Activated T-helper 9 cell treated with anti-CD3 and anti-CD28 coated beads, Interleukin-2, amount 50 U/mL, for 16 hours (primary cell): ENCODE measurements at places on chromosomes 2 and 18.

- DNase-seq, result no peak
These were observed 405.5 kb downstream of the RND3 start for GRCh38 chr2:150081775-150082481.

DNA sequence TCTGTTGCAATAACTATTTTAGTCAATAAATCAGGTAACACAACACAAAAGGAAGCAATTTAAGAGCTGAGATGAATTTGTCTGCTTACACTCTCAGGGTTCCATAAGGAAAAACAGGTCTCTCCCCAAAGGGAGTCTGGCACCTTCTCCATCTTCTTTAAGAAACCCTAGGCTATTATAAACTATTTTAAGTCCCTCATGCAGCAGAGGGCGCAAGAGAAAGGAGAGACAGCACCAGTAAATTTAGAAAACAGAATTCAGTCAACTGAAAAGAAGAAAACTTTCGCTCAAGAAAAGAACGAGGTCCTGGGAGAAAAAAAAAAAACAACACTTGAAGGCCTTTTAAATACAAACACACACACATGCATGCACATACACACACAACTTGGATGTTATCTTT, 19.1 kb downstream of the SULT1C4 start:
- DNase-seq, result no peak

DNA sequence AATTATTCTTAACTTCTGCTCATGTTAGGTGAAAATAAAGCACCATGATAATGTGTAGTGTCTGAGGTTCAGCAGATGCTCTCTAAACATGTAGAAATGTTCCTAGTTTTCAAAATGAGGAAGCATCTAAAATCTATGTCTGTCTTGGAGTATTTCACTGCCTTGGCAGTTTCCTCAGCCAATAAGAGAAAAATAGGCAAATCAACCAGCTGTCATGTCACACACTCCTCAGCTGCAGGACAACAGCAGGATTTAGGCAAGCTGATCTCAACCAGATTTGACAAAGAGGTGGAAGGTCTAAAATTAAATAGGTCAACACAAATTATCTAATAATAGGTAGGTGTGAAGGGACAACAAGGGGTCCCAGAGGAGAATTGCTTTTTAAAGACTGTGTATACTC, 164.1 kb upstream of the BOD1L2 start:
- no peak for DNase-seq

GRCh38 chr2:74675090-74675489, 21.0 kb downstream of the SEMA4F start:
- no peak for DNase-seq

DNA sequence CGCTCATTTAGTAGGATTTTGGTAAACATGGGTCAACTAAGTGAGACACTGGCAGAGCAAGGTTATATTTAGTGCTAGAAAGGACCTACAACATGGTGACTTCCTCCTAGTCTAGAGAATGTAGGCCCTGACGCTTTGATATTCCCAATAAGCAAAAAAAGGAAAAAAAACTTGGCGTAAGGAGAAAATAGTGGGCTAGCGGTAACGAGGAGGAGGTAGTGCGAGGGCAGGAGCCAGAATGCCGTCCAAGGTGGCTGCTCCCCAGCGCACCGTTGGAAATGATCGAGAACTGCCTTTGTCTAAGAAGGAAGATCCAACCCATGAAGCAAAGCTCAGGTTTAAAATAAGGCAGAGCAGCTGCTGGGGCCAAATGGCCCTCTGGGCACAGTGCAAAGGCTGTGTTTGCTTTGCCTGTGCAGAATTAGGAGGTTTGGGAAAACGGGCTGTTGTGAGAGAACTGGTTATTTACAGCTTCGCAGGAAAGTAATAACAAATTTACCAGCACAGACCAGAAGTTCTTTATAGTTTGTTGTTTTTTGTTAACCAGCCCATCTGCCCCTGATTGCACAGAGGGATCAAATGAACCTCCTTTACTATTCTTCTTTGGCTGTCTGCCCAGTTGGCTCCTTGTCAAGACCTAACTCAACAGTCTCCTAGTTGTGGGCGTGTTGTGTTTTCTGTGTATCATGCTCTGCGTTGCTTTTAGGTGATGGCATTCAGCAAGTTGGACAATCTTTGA, 86.6 kb downstream of the ITGB1BP1 start:
- DNase-seq, result no peak

GRCh38 chr2:150247481-150247880, 240.0 kb downstream of the RND3 start:
- no peak for DNase-seq

DNA sequence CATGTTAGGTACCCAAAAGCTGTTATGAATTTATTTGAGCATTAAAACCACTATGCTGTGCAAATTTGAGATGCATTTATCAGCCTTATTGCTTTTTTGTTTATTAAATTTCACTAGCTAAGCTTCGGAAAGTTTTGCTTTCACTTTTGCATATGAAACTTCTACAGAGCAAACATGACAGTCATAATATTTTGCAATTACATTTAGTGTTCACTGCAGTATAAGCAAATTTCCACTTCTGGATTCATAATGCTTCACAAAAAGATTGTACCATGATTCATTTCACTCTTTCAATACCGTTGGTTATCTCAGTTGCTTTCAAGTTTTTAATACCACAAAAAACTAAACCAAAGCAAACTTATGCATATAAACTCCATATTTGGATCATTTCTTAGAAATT, 228.7 kb upstream of the SLC8A1 start:
- DNase-seq, result no peak

GRCh38 chr2:162731917-162732804, 106.4 kb downstream of the KCNH7 start:
- no peak for DNase-seq

- no peak for DNase-seq
These were observed 40.1 kb downstream of the PHLPP1 start for GRCh38 chr18:62755454-62755853.

DNA sequence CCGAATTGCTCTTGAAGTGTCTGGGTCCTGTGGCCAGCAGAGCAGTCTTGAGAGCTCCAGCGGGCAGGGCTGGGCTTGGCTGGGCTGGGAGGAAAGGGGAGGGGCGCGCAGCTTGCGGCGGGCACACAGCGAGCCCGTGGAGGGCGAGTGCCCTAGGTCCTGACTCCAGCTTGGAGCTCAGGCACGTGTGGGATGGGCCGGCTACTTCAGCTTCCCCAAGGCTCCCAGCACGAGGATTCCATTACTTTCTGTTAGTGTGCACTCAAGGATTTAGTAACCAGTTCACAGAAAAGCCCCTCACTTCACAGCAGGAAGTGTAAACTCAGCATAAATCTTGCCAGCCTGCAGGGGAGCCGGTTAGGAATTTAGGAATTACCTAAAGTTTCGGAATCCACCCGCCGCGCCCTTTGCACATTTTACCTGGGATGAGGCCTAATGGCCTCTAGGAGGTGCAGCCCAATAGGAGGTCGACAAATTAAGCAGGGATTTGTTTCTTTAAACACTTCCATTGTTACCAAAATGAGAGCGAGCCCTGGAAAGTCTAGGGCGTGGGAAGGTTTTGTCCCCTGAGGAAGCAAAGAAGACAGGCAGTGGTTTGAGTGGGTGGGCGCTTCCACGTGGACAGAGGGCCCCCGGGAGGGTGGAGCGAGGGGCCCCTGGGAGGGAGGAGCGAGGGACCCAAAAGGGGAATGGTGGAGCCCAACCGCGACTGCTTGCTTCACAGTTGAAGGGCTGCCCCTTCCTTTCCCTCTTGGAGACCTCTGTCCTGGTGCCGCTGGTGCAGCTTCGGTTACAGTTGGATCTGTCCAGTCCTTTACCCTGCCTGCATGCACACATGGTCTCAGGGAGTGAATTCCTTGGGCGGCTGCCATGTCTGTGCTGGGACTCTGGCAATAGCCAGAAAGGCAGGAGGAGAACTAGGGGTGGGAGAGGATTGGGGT, 93.3 kb downstream of the CTAGE1 start:
- no peak for DNase-seq

GRCh38 chr2:100142393-100142792, at the start of gene AFF3:
Gene AFF3, minus strand, starts transcription at chr2:100142590. Its CDS starts 38,136 bp downstream, at chr2:100104454.
- DNase-seq, result no peak

DNA sequence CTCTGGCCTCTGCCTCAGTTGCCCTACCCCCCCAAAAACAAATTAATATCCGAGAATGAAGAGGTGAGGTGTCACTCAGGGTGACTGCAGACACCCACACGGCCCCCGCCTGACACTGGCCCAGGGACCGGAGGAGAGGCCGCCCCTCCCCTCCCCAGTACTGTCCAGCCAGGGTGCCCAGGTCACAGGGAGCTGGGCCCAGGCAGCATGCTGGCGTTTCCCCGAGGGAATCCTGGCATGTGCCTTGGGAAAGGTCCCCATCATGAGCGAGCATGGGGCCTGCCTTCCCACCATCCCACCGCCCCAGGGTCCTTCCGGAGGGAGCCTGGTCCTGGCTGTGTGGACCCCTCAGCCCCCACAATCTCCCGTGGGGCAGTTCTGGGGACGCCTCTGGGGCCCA, 3.0 kb downstream of the MAB21L4 start:
- no peak for DNase-seq

DNA sequence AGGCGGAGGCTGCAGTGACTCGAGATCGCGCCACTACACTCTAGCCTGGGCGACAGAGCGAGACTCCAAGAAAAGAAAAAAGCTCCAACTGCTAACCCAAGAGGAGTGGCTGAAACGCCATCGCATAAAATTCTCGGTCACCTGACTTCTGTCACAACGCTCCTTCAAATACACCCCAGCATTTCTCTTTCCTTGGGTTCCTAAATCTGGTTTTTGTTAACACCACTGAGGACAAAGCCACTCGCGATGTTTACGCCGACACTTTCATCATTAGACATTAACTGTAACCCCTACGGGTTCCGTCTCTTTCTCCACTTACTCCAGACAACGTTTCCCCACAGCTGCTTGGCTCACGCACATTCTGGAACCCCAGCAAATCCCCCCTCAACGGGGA, 679 bp downstream of the CLK1 start:
- DNase-seq, result no peak

DNA sequence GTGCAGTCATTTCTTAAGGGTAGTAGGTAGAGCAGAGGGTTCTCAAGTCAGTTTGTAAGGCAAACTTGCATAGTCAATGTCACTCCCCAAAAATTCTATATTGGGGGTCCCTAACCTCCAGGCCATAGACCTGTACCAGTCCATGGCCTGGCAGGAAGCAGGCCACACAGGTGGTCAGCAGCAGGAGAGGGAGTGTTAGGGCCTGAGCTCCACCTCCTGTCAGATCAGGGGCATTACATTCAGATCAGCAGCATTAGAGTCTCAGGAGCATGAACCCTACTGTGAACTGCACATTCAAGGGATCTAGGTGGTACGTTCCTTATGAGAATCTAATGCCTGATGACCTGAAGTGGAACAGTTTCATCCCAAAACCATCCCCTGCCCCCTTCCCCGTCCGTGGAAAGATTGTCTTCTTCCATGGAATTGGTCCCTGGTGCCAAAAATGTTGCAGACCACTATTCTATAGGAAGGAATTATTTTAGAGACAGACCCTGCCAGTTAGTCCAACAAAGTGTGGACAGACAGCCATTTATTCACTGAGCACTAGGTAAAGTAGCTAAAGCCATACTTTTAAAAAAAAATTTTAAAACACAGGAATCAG, 6.7 kb downstream of the COA5 start:
- no peak for DNase-seq

DNA sequence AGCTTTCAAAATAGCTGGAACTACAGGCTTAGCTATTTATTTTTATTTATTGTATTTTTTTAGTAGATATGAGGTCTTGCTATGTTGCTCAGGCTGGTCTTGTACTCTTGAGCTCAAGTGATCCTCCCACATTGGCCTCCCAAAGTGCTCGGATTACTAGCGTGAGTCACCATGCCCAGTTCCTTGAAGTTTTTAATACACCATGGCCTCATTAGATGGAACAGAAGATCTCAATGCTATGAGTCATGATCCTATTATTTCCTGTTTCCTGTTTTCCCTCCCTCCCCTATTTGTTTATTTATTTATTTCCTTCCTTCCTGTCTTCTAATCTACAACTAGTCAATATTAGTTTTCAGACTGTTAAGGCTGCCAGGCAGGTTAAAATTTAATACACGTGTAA, 309.0 kb downstream of the CMPK2 start:
- DNase-seq, result no peak

DNA sequence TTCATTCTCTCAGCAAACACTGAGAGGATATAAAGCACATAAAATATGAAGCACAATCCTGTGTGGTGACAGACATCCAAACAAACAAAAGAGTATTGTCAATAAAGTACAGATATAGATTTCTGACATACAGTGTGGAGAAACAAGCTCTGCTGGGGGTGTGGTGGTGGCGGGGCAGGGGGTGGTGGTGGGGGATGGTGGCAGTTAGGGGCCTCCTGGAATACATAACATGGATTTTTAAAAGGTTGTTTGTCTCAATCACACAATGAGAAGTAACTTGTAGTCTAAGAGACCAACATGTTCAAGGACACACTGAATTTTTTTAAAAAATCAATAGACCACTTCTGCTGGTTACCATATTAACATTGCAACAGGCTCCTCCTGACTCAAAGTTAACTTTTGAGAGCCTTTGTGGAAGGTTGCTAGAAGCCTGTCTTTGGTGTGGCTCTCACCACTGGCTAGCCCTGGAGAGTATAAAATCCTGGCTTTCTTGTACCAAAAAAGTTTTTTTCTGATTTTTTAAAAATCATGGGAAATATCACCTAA, 1197.4 kb downstream of the SUCLG1 start:
- DNase-seq, result no peak

DNA sequence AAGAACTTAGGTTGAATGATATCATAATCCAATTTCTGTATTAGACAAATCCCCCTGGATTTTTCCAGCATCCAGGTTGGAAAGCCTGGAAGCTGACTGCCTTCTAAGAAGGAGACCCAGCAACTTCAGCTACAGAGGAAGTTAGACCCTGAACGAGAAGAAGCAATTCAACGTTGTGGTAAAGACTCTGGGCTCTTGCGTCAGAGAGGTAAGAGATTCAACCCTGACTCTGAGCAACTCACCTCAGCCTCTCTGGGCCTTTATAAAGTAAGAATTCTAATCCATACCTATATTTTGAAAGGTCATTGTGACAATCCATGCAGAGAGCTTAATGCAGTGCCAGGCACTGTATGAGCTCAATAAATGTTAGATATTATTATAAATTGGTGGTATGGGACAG, 9.7 kb downstream of the E2F6 start:
- DNase-seq, result no peak

DNA sequence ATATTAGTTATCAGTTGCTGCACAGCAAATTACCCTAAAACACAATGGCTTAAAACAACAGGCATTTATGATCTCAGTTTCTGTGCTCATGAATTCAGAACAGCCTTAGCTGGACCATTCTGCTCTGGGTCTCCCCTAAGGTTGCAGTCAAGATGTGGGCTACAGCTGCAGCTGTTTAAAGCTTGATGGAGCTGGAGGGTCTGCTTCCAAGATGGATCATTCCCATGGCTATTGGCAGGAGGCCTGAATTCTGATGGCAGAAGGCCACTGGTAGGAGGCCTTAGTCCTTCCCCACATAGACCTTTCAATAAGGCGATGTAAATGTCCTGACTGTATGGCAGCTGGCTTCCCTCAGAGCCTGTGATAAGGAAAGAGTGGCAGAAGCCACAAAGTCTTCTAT, 118.6 kb upstream of the SERPINE2 start:
- DNase-seq, result no peak

- no peak for DNase-seq
These were observed 26.7 kb downstream of the FBLN7 start for GRCh38 chr2:112164876-112165275.

- no peak for DNase-seq
These were observed 39.0 kb upstream of the TMEM131 start for GRCh38 chr2:98034745-98035144.
